ENCODE measurements at places on chromosomes 5 and 9.

DNA sequence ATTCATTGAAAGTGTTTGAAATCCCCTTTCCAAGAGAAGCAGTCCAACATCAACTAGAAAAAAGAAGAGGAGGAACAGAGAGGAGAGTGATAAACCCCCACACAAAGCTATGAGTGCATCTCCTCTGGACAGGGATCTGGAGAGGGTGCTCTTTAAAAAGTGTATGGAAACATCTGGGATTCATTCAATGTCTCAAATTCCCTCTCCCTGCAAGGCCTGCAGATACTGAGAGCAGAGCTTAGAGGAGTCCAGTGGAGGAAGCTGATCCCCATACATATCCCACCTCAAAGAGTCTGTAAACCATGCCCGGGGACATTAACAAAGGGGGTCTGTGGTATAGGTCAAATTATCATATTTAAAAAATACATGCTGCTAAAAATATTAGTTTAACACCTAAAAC is 2.2 kb downstream of the SPOCK1 start:
- no peak for DNase-seq

DNA sequence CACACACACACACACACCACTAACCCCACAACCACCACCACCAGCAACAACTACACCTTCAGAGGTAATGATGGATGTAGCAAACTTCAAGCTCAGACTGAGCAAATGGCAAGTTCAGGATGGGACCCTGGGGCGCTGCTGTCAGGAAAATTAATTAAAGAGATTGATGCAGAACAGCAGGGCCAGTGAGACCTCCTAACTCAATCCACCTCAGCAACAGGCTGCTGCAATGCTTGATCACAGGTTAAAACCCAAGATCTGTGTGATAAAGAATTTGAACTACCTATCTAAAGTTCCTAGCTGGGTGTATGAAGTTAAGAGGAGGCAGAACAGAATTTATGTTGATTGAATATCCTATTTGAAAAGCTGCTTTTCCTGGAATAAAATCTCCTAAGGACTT is 140.3 kb upstream of the FER start:
- DNase-seq = no peak

- no peak for DNase-seq
Measured at GRCh38 chr9:88775559-88775958, 215.7 kb upstream of the S1PR3 start.

- no peak for DNase-seq
Measured at GRCh38 chr5:142432961-142433360, 108.1 kb upstream of the SPRY4 start.

DNA sequence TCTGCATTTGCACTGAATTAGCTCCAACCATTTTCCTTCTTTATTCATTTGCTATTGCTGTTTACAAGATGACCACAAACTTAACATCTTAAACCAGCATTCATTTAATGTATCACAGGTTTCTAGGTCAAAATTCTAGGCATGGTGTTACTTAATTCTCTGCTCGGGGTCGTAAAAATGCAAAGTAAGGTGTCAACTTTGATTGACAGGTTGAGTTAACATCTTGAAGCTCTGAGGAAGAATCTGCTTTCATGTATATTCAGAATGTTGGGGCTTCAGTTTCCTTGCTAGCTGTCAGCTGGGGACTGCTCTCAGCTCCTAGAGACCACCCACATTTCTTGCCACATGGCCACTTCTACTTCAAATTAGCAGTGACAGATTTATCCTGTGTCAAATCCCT is 348.7 kb upstream of the GRIN3A start:
- no peak for DNase-seq

- no peak for DNase-seq
Measured at GRCh38 chr5:14440223-14440581, 141.4 kb upstream of the OTULINL start.

DNA sequence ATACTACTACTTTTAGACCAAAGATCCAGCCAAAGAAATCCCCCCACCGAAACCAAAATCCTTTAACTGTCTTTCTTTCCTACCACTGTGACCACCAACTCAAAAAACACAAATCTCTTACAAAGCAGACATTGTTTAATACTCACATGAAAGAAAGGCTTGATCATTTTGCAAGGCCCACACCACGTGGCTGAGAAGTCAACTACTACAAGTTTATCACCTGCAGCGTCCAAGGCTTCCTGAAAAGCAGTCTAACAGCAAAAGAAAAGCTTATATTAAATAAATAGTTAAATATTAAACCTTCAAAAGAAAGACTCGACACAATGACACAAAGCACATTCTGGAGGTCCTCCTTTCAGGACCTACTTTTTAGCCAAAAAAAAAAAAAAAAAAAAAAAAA is 5.1 kb downstream of the TXN start:
- DNase-seq = no peak

- DNase-seq = no peak
Measured at GRCh38 chr9:9412241-9412640, 1200.6 kb downstream of the PTPRD start.

DNA sequence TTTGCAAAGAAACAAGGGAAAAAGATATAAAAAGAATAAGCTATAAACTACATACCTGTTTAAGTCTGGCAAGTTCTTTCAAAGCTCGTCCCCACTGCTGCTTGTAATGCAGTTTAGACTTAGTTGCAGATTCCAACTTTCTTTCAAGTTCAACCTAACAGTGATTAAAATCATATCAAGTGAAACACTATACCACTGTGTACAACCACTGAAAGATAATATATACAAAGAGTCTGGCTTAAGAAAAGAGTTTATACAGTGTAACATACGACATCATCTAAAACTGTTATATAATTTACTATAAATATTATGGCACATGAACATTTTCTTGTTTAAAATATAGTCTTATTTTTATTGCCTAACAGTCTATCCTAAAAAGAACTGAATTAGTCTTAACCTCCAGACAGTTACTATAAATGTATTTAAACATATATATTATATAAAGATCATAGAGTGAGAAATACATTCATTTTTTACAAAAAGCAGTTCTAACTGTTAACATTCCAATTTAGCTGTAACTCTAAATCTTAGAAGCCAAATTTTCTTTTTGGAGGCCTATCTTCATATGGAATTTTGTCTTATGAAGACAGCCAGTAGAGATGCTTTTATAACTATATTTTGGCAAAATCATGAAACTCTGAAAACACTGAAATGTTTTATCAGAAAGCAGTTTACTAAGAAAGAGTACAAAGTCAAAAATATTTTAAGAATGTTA is 58.6 kb downstream of the CEP120 start:
- DNase-seq = no peak

DNA sequence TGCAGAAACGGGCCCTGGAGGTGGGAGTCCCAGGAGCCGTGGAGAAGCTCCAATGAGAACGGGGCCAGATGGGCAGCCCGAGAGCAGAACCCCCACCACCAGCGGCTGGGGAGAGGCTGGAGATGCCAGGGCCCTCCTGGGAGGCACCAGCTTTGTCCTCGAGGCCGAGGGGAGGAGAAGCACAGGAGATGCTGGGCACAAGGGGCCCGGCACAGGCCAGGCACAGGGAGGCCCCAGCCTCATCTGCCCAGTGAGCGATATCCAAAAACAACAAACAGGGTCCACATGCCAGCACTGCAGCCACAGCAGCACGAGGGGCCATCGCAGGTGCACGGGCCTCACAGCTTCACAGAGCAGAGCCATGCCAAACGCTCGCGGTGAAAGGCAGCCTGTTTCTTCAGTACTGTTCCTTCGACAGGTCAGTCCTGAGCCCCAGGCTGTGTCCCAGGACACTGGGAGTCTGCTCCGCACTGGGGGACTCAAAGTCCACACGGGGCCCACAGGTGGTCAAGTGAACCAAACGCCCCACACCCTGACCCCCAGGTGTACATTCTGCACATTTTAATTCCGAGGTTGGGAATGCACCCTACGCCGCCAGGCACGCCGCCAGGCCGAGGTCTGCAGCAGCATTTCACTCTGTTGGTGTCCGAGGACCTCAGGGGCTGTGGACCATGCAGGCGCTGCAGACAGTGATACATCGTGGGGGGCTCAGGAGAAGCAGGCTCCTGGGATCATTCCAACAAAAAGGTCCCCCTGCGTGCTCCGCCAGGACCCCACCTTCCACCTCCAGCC is 9.5 kb downstream of the LPCAT1 start:
- DNase-seq = peak; percentile 11

- DNase-seq = no peak
Measured at GRCh38 chr9:37324691-37325490, 97.6 kb upstream of the GRHPR start.

GRCh38 chr5:87705876-87706275 is 293.1 kb upstream of the CCNH start:
- no peak for DNase-seq

DNA sequence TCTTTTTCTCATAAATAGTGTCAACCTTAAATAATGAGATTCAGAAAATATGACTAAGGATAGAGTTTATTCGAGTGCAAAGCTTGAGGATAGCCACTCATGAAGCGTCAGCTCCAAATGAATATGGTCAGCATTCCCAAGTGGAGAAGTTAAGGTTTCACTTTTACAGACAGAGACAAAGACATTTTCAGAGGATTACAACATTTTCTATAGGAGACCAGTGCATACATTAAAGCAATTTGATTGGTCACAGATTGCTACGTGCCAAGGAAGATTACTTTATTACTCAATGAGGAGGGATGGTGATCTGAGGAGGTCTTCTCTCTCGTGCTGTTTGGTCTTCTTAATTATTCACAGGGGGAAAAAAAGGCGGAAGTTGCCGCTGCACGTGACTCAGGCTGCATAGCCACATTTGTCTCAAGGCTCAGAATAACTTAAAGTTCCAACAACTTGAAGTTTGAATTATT is 60.1 kb upstream of the SPATA31C2 start:
- DNase-seq = no peak

- no peak for DNase-seq
Measured at GRCh38 chr9:89839449-89839848, 234.6 kb downstream of the GADD45G start.

- no peak for DNase-seq
Measured at GRCh38 chr9:127323393-127323792, 58.8 kb downstream of the GARNL3 start.

DNA sequence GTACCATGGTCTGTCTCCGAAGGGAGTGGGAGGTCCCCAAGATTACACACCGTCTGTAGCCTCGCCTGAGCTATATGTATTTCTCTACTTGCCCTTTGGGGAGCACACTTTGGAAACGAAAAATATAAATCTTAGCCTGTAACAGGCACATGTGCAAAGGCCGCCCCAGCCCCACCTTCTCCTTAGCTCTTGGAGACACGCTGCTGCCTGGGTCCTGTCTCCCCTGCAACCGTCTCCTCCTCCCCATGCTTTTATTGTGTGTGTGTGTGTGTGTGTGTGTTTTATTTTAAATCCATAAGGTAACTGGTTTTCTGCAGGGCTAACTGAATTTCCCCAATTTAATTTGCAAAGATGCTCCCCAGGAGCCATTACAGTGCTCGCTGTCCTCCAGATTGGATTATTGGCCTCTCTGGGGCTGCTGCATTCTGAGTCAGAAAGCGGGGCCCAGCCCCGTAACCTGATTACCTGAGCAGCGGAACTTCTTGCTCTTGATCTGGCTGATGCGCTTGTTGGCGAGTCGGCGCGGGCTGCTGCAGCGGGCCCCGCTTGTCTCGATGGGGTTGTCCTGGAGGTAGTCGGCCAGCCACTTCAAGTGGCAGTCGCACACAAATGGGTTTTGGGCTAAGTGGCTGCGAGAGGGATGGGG is 193.3 kb upstream of the PANK3 start:
- DNase-seq = no peak

DNA sequence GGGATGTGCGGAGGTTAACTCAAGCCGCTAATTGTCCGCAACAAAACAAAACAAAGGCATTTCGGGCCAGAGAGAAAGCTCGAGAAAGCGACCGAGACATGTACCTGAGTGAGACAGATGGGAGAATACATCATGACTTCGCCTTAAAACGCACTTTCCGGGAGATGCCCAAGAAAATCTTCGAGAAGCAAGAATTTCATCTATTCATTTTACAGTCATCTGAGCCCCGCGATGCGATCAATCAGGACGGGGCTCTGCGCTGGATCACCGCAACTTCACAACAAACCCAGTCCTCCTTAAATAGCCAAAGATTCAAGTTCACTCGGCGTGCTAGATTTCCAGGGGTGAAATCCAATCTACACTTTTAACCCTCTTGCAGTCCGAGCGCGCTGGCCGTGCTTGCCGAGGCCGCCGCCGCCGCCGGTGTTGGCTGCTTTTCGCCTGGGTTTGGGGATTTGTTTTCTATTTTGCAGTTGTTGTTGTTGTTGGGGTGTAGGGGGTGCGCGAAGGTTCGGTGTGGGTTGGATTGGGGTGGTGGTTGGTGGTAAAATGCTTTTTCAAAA is 482 bp downstream of the NFIB start:
- no peak for DNase-seq

- no peak for DNase-seq
Measured at GRCh38 chr9:97892421-97892820, 29.9 kb downstream of the TRMO start.

GRCh38 chr9:90773617-90774016 is 28.0 kb upstream of the SYK start:
- DNase-seq = no peak

- no peak for DNase-seq
Measured at GRCh38 chr9:77024776-77025545, 5.5 kb downstream of the FOXB2 start.

GRCh38 chr5:172647352-172648012 is 6.4 kb downstream of the NEURL1B start:
- no peak for DNase-seq

DNA sequence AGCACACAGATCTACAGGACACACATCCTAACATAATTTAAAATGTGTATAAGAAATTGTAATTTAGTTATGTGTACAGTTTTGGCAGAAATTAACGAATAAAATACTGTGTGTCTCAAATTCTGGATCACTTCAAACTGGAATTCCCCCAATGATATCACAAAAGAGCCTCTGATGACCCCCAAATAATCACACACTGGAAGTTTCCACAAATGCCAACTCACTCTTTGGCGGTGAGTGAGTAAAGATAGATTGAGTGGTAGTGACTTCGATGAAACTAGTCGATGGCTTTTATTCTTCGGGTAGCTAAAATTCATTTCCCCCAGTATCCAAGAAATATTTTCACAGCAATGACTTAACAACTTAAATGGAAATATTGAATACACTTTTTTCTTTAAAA is 2.2 kb downstream of the ZNF366 start:
- no peak for DNase-seq

- no peak for DNase-seq
Measured at GRCh38 chr9:36903541-36904435, 130.3 kb downstream of the PAX5 start.

- no peak for DNase-seq
Measured at GRCh38 chr5:109412981-109413402, 3.2 kb upstream of the PJA2 start.

DNA sequence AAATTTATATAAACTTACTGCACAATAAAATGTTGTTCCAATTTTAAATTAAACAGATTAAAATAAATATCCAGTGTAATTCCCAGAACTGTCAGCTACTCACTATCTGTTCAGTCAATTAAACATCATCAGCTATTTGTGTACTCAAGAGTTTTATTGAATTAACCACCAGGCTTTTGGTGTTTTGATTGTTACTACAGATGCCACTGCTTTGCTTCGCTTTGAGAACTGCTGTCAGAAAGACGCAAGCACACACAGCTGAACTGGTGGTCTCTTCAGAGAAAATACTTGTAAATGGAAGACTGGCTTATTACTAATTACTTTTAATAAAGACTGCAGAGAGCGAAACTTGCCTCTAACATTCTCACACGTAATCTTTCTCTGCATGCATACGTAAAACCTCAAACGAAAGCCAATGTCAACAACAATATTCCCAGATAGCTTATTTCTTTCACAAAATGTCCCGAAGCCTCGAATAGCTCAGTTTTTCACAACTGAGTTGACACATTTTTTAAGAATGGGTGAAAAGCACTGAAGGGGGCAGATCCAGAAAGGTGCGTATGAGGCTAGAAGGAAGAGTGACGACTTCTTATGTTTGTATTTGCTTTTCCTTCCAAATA is 259.6 kb upstream of the RPS23 start:
- no peak for DNase-seq

Measured in ovary (tissue), 10 donors.